ENCODE measurements at places on chromosomes 11 and 22. TPM values are rescaled to one million over a fixed set of nuclear protein-coding genes. Genes with fewer than 3 reads are reported as not detected.

SLC25A18 gene
- not detected for total RNA-seq

GRCh38 chr11:83864412-83865057 lies 578.4 kb upstream of the CCDC90B start:
- no peaks in the 10 kb centered on the region for H3K27me3 ChIP-seq
- no peaks in the 10 kb centered on the region for H3K4me1 ChIP-seq
- no peak overlapping the region for H3K27ac ChIP-seq

OR51E1 gene
- 0.60 TPM for total RNA-seq

DNA sequence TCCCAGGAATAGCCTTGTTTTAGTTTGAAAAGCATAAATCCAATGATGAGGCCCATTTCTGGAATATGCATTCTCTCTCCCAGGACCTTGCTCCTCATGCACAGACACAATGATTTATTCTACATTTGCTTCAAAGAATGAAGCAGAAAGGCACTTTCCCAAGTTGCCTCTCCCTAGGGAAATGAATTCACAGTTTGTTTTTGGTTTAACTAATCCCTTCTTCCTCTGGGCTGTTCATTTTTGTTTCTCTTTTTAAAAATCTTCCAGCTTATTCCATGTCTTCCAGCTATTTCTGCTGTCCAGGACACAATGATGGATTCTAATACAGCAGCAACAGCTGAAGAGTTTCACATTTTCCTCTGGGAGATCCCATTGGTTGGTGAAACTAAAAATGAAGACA lies 1529.2 kb upstream of the TENM4 start:
- no peak for DNase-seq
- H3K4me3 ChIP-seq: no peak overlapping the region
- H3K27me3 ChIP-seq: no peaks in the 10 kb centered on the region
- H3K4me1 ChIP-seq: no peaks in the 10 kb centered on the region
- H3K27ac ChIP-seq: no peak overlapping the region
- H3K36me3 ChIP-seq: no peaks in the 10 kb centered on the region

HORMAD2 gene
- total RNA-seq: 0.46 TPM

SHANK2 gene
- 42.7 TPM for total RNA-seq

Measured in lung (tissue), 17 donors.